RPMI7951 (cell line): ENCODE measurements at places on chromosomes 2 and 18. TPM values are rescaled to one million over a fixed set of nuclear protein-coding genes. Genes with fewer than 3 reads are reported as not detected.

CYTIP gene
- 0.72 and 1.8 TPM in 2 replicates for total RNA-seq

CLEC4F gene
- not detected in 2 replicates for total RNA-seq

ALPI gene
- total RNA-seq = not detected in 2 replicates

FN1 gene
- 3,411 and 3,699 TPM in 2 replicates for total RNA-seq

MERTK gene
- 0.10 TPM in 1 of 2 replicates, not detected in the other for total RNA-seq

GCFC2 gene
- total RNA-seq = 22.4 and 22.8 TPM in 2 replicates

GRCh38 chr2:117952228-117952627 lies 61.6 kb downstream of the CCDC93 start:
- no peak for DNase-seq

DNA sequence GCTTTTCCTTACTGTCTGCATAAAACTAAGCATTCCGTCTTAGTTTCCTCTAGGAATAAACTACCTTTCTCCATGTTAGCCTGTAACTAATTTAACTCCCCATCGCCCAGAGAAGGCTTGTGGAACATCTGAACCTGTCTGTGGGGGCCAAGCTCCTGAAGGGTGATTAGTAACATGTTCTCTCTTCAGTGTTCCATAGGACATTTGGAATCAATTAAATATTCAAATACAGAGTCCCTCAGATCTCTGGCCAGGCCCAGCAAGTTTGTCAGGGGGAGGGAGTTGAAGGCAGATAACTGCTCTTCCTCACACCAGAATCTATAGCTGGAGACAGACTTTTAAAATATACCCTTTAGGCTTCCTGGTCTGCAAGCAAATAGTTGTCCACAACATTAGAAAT lies 8.8 kb downstream of the RDH14 start:
- DNase-seq = peak; percentile 18

DNA sequence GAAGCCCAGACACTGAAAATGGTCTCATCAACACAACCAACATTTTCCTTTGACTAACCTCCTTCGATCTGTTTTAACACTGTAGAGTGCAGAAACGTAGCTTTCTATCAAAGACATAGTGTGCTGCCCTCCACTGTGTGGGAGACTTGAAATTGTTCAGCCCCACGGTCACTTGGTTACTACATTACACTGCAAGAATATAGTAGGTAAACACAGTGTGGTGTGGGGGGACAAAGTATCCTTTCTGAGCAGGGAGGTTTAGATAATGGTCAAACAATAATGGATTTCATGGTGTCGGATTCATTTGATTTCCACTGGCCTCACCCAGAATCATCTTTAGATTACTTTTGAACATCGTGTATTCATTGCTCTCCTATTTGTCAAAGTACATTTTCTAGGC lies 181.0 kb downstream of the ERBB4 start:
- DNase-seq = no peak

DNA sequence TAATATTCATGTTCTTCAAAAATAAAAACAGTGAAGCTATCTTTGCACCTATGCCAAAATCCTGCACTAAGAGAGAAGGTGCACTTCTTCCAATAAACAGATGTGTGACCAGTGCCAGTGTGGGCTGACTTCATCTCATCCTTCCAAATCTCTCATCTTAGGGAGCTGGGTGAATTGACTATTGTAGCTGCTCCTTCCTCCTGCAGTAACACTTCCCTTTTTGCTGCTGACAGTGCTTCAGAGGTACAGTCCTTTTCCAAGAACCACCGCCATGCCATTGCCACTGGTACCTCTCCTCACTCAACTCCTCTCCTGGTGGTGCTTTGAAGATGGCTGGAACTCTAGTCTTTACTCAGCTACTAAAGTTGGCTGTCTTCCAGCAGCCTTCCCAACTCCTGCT lies 42.1 kb upstream of the ARHGAP25 start:
- DNase-seq = no peak

GRCh38 chr2:112787729-112788393 lies 3.6 kb upstream of the IL1A start:
- no peak for DNase-seq

DNA sequence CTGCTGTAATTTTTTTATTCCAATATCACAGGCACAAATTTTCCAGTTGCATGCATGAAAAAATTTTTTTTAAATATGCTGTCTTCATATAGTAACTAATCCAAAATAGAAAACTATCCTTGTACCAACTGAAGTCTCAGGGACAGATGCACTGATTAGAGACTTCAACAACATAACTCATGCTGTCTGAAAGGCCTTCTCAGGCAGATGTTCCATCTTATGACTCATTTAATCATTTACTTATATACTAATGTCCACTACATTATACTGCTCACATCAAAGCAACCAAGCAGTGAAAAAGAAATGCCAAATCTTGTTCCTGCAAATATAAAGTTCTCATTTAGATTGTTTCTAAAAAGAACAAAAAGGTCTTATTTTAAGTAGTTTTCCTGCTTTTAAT lies 53.1 kb downstream of the OLA1 start:
- peak; percentile 29 for DNase-seq

GRCh38 chr18:33716061-33716683 lies 138.2 kb downstream of the ASXL3 start:
- no peak for DNase-seq

- no peak for DNase-seq
These were observed 376.5 kb downstream of the ALK start for GRCh38 chr2:29544917-29545316.

DNA sequence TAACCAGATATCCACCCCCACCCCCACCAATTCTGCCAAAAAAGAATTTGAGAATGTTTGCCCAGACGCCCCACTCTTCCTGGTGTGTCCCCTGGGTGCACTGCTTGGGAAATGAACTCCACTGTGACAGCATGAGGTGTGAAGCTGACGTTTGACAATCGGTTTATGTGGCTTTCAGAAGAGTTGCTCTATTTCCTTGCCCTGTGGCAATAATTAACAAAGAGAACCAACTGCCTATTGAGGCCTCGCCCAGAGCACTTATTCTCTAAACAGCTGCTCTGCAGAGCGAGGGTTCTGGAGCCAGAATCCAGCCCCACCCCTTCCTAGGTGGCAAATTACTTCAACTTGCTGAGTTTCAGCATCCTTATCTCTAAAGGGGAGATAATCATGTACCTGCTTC lies 115.8 kb upstream of the SIX3 start:
- DNase-seq = no peak

DNA sequence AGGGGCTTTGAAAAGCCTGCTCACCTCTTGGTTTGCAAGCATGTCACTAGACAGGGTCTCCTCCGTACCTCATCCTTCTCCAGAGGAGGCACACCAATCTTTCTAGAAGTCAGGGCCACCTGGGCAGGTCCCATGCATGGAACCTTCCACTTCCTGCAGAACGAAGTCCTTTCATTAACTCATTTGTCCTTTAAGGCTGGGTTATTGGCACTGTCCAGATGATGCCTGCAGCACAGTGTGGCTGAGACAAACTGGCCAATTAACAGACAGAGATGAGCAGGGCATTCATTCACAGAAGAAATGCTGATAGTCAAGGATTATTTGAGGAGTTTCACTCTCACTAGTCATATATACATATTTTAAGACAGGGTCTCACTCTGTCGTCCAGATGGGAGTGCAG lies 245.3 kb downstream of the TFCP2L1 start:
- DNase-seq = no peak
